GM13976 (cell line): ENCODE measurements at places on chromosomes 16 and 17.

DNA sequence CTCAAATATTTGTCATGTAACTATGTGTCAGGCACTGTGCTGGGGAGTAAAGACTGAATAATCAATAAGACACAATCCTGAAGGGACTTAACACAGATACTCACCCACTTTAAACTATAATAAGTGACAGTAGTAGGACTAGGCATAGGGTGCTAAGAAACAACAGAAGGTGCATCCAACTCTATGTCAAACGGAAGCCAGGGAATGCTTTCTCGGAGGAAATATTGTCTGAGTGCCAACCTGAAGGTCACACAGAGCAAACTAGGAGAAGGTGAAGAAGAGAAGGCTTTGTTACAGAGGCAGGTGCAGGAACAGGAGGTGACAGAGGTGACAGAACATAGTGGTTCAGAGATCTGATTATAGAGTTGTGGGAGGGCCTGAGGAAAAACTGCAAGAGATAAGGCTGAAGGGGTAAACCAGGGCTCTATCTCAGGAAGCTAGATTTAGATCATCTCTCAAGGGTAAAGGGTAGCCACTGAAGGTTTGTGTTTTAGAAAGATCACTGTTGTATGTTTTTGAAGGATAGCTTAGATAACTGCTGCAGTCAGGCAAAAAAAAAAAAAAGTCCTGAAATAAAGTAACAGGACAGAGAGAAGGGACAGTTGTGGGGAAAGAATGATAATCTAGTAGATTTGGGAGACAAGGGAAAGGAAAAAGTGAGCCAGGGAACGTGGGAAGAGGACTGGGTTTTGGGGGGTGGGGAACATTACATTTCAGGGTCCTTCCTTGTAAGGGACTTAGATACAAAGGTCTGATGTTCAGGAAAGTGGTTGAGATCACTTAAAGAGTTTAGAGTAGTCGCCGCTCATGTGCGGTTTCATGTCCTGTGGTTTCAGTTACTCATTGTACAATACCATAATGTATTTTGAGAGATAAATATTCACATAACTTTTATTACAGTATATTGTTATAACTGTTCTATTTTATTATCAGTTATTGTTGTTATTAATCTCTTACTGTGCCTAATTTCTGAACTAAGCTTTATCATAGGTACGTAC is 85.6 kb upstream of the NETO2 start:
- no peak for DNase-seq

GRCh38 chr16:19657831-19658230 is 60.2 kb downstream of the KNOP1 start:
- DNase-seq, result no peak

GRCh38 chr16:17143546-17144419 is 327.0 kb downstream of the XYLT1 start:
- DNase-seq, result no peak

DNA sequence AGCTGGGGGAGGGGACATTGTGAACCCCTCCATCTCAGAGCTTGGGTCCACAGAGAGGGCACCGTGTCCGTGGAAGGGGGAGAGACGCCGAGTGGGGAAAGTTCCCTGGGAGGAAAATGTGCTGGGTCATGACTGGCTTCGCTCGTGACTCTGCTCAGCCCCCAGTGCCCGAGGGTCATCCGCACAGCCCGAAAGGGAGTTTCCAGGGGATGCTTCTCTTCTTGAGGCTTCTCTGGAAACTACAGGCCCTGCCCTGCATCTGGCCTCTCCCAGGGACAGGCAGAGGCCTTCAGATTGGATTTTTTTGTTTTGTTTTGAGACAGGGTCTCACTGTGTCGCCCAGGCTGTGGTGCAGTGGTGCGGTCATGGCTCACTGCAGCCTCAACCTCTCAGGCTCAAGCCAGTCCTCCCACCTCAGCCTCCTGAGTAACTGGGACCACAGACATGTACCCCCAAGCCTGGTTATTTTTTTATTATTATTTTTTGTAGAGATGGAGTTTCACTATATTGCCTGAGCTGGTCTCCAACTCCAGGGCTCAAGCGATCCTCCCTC is 9.8 kb upstream of the GSE1 start:
- peak; percentile 69 for DNase-seq

- no peak for DNase-seq
Measured at GRCh38 chr17:45190503-45191255, 29.0 kb downstream of the HEXIM2 start.

- DNase-seq, result no peak
Measured at GRCh38 chr16:64964126-64964540, 157.7 kb downstream of the CDH11 start.

DNA sequence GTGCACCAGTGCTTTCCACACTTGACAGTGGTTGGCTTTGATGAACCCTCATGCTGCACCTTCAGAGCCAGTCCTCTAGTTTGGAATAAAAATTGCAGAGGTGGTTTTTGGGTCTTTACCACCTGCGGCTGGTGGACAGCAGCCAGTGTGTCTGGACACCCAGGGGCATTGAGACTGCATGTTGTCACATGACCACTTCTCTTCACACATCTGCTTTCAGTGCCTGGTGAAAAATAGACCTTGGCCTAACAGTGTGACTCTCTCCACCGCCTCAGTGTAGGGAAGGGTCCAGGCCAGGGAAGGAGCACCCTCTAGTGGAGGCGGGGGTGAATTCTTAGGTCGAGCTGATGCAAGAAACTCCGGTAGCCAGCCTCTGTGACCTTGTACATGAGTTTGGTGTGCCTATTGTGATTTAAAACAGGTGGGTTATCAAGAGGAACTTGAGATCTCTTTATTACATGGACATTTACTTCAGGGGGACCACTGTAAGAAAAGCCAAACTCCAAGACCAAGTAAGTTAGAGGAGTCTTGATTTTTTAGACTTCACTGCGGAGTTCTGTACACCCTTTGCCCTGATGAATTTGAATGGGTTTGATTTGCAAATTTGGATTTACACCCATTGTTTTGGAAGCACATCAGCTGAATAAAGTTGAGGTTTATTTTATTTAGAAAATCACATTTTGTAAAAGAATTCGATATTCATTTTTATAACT is 17.9 kb downstream of the GOSR2 start:
- DNase-seq, result peak; percentile 81

DNA sequence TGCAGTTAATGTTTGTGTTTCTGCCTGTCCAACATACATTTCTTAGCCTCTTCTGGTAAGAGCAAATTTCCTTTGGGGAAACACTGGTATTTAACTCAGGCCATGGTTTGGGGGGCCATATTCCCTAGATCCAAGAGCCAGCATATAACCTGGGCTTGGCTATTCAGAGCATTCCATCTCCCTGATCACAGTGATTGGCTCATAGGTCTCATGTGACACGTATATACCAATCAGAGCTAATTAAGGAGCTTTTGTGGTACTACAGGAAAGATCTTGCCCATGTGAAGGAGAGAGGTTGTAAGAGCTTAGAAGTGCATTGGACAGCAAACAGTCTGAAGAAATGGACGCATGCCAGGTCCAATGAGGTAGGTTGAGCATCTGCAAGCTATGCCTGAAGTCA is 33.4 kb upstream of the GPR139 start:
- no peak for DNase-seq

GRCh38 chr16:83837566-83837965 is 29.8 kb downstream of the HSBP1 start:
- DNase-seq, result no peak

- no peak for DNase-seq
Measured at GRCh38 chr17:69179227-69179952, 37.7 kb upstream of the ABCA6 start.

DNA sequence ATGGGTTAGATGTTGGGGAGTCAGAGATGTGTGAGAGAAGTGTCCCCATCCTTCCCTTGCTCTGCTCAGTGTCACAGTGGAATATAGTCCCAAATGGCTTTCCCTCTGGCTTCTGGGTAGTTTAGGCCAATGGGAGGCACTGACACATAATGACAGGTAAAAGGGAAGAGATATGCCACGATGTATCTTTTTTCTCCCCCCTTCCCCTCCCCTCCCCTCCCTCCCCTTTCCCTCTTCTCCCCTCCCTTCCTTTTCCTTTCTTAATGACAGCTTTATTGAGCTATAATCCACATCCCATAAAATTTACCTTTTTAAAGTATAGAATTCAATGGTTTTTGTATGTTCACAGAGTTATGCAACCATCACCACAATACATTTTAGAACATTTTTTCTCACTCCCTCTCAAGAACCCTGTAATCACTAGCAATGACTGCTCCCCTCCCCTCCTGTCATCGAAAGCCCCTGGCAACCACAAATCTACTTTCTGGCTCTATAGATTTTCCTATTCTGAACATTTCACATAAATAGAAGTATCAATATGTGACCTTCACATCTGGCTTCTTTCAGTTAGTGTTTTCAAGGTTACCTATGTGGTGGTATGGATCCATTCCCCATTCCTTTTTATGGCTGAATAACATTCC is 617 bp upstream of the CCR7 start:
- DNase-seq, result peak; percentile 13

GRCh38 chr17:187130-187529 is 5.7 kb upstream of the DOC2B start:
- no peak for DNase-seq

GRCh38 chr17:8806253-8806925 is 7.2 kb upstream of the MFSD6L start:
- no peak for DNase-seq

- peak; percentile 73 for DNase-seq
Measured at GRCh38 chr17:57455063-57455914, 199.0 kb downstream of the MSI2 start.

- no peak for DNase-seq
Measured at GRCh38 chr16:12009462-12009861, 32.9 kb downstream of the SNX29 start.

- DNase-seq, result no peak
Measured at GRCh38 chr17:56486732-56487131, 106.8 kb upstream of the NOG start.

DNA sequence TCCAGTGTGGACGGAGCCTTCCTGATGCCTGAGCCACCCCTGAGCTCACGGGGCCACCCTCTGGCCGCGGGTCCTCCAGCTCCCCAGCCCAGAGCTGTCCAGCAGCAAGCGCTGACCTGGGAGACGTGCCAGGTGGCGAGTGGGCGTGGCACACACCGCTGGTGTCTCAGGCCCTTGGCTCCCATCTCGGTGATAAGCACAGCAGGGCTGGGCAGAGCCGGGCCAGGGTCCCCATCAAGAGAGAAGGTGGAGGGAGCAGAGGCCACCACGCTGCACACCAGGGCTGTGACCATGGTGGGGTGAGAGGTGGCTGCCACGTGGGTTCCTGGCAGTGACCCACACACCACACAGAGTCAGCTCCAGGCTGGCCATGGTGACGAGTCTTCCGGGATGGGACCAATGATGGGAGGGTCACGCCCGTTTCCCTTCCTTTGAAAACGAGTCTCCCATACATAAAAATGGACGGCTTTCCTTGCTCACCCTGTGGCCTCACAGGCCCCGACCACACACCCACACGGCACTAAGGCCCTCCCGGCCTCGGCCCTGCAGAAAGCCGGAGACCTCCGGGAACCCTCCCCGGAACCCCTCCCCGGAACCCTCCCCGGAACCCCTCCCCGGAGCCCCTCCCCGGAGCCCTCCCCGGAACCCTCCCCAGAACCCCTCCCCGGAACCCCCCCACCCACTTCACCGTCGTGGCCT is 16.8 kb downstream of the UTS2R start:
- no peak for DNase-seq

DNA sequence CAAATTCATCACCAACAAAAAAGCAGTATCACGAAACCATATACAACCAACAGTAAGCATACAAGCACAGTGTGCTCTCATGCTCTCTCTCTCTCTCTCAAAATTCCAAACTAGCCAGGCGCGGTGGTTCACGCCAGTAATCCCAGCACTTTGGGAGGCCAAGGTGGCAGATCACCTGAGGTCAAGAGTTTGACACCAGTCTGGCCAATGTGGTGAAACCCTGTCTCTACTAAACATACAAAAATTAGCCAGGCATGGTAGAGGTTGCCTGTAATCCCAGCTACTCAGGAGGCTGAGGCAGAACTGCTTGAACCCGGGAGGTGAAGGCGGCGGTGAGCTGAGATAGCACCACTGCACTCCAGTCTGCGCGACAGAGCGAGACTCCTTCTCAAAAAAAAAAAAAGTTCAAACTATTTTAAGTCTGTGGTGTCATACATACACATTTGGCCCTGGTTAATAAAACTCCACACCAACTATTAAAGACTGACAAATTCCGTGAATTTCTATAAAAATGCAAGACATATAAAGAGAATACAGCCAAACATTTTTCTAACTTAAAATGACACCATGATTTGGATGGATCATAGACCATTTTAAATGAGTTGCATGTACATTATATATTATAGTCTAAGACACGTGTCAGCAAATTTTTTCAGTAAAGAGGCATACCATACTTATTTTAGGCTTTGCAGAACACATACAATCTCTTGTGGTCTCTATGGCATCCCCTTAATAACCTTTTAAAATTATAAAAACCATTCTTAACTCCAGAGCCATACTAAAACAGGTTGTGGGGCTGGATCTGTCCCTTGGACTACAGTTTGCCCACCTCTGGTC is 30.9 kb downstream of the GLG1 start:
- DNase-seq, result no peak

- DNase-seq, result no peak
Measured at GRCh38 chr17:14298947-14299279, 2.0 kb upstream of the HS3ST3B1 start.

- DNase-seq, result no peak
Measured at GRCh38 chr17:66531851-66532295, 229.5 kb downstream of the PRKCA start.

DNA sequence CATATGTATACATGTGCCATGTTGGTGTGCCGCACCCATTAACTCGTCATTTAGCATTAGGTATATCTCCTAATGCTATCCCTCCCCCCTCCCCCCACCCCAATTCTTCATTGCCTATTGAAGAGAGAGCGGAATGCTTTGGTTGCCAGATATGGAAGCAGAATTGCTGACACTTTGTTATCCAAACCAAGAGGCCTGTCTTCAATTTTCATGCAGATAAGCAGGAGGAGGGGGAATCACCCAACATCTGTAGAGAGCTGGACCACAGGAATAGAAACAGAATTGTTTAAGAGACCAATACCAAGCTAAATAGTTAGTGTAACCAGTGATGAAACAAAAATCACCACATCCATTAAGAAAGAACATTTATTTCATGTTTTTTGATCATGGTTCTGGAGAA is 7.1 kb downstream of the ASPA start:
- DNase-seq, result no peak

DNA sequence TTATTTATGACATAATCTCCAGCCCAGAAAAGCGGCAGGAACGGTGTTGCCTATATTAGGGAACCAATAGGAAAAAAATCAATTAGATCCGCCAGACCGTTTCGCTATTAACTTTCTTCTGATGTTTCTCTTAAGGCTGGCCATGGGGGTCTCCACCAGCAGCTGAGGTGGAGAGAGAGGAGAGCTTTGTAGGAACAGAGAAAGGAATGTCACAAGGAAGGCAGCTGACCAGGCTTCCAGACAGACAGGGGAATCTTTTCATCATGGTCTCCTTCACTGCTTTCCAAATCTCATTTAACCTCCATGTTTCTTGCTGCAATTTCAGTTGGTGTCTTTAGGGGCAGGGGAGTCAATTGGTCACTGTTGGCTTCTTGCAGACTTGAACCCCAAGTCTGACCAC is 8.9 kb upstream of the SEZ6 start:
- no peak for DNase-seq
